Suppressor macrophage (primary cell): ENCODE measurements at places on chromosomes 2 and 18.

- no peak for DNase-seq
Observed at GRCh38 chr2:179201869-179202268, 62.8 kb downstream of the SESTD1 start.

DNA sequence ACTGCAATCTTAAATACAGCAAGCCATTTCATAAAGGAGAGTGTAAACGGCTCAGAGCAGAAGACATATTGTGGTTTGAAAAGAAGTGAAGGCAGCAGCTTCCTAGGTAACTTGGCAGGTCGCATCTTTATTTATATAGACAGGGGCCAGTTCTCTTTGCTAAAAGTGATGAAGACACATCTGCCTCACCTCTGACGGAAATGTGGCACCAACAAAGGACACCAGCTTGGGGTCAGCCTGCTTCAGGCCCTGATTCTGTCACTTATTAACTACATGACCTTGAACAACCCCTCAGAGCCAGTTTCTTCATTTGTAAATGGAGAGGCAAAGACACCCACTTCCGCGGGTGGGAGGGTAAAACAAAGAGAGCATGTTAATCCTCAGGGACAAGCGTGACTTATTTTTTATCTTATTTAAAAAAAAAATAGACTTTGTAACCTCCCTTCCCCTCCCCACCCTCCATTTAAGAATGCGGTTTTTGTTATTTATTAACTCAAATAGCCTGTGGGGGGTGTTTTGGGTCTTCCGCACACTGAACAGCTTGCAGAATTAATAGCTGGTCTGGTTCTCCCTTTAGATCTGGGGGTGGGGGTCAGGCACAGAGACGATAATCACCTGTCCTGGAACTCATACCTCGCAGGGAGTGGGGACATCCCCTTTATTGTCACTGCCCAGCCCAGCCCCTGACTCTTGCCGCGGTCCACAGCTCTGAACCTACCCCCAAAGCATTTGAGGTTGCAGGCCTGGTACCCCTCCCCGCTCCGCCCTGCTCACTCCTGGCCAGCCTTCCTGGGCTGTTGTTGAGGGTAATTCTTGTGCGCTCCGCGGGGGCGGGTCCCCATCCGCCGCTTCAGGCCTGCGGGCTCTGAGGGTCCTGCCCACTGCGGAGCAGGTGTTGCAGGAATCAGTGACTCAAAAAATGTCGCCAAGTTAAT is 64.2 kb upstream of the TMEM17 start:
- no peak for DNase-seq

- no peak for DNase-seq
Observed at GRCh38 chr18:52431683-52432082, 91.7 kb downstream of the DCC start.

- peak; percentile 89 for DNase-seq
Observed at GRCh38 chr2:61763605-61764034, 90.2 kb downstream of the FAM161A start.

DNA sequence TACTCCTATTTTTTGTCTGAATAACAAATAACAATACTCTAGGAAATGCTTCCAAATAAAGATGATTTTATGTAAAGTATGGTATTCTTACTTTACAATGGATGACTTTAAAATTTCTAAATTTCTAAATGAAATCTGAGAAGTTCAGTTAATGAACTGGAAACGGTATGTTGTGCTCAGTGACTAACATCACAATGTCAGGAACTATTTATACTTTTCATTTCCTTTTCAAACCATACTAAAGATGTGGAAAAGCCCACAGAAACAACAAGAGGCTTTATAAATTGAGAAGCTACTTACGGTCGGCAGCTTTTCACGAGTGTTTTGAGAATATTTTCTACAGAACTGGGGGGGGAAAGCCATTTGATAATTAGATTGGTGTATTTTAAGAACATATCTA is 31.1 kb downstream of the PSME4 start:
- DNase-seq: no peak

DNA sequence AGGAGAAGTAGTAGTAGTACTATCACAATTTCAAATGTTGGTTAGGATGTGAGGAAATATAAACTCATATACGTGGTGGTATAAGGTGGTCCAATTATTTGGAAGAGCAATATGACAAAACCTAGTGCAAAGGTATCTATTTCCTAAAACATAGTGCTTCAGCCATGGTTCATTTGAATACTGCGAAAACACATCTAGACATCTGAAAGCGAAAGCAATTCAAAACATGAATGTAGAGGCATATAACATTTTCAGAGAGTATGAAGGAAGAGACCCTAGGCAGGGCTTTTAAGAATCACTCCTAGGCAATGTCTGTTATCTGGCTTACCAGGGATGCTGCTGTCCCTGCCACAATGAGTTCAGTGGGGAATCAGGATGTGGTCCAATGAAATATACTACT is 1085.8 kb downstream of the TDRD15 start:
- DNase-seq: no peak

GRCh38 chr18:49596687-49597086 is 34.8 kb downstream of the LIPG start:
- DNase-seq: no peak

- DNase-seq: no peak
Observed at GRCh38 chr2:140658760-140659692, 1471.8 kb downstream of the LRP1B start.

- DNase-seq: no peak
Observed at GRCh38 chr2:39013871-39014270, 107.0 kb downstream of the SOS1 start.

GRCh38 chr2:169439900-169440299 is 39.4 kb upstream of the BBS5 start:
- no peak for DNase-seq

DNA sequence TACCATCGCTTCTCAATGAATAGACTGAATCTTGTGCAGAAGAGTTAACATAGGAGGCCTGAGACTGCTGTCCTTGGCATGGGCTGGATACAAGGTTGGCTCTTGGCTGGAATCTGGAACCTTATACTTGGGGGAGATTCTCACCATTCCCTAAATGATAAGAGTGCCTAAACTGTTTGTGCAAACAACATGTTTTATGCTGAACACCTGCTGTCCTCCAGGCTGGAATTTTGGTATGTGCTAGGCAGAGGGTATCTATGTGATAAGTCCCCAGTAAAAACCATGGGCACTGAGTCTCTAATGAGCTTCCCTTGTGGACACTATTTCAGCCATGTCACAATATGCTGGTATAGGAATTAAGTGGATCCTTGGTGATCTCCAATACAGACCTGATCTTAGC is 12.8 kb downstream of the PGAP1 start:
- no peak for DNase-seq

- no peak for DNase-seq
Observed at GRCh38 chr2:99708231-99708630, 218.4 kb upstream of the REV1 start.

DNA sequence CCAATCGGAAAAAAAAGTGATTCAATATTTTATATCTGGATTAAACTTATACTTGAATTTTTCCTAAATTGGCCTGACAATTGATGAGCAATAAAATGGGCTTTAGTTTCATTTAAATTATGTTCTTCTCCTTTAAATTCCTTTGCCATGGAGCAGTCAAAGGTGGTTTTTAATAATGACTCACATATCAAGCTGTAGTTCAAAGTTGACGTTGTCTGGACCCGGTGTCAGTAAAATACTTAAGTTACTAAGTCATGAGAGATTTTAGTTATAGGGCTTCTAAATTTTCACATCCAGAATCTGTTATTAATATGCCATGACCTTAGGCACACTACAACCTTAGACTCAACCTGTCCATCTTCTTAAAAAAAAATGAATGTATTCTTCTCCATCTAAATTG is 62.5 kb downstream of the CDH2 start:
- no peak for DNase-seq

- DNase-seq: peak; percentile 1
Observed at GRCh38 chr18:44681076-44681970, 635 bp downstream of the SETBP1 start.

DNA sequence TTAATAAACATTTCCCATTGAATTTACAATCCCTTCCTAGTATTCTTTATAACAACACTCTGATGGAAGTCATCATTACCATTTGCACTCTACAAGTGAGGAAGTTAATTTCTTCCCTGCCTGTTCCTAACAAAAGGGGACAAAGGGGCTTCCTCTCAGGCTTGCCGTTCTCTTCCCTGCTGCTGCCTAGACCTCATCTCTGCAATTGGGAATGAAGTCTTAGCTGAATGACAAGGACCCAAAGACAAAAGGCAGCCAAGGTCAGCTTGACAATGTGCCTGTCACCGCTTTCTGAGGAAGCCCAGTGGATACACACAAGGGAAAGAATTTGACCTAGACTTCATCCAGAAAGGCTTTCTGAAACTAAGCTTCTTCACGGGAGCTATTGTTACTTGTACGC is 416.4 kb downstream of the CMPK2 start:
- no peak for DNase-seq

- no peak for DNase-seq
Observed at GRCh38 chr2:23200068-23200786, 184.8 kb upstream of the KLHL29 start.

DNA sequence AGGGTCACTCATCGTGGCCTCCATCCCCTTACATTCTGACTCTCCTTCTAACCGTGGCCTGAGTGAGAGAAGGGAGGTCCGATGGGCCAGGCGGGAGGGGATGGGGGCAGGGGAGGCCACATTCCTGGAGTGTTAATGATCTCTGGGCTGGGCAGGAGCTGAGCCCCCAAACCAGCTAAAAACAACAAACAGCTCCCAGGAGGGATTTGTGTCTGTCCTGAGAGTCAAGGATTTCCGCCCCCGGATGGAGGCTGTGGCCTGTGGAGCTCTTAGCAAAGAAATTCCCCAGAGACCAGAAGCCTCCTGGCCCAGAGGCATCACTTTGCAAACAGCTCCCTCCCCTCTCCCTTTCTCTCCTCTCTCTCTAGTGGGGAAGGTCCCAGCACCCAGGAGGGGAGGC is 23.5 kb downstream of the EMX1 start:
- DNase-seq: no peak

DNA sequence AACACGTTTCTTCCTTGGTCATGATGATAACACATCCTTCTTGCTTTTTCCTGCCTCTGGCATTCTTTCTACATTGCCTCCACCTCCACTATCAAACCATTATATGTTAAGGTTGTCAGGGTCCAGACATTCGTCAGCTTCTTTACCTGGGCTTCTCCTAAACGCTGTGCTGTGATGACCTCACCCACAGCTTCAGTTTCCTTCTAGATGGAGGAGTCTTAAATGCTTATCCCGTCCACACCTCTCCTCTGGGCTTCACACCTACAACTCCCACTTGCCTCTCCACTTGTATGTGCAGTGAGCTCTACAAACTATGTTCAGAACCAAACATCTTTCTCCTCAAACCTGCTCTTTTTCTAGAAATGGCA is 666 bp upstream of the STAT1 start:
- no peak for DNase-seq

- peak; percentile 12 for DNase-seq
Observed at GRCh38 chr18:72612894-72613533, 68.9 kb upstream of the CBLN2 start.

GRCh38 chr2:100174026-100174431 is 31.6 kb upstream of the AFF3 start:
- DNase-seq: no peak

DNA sequence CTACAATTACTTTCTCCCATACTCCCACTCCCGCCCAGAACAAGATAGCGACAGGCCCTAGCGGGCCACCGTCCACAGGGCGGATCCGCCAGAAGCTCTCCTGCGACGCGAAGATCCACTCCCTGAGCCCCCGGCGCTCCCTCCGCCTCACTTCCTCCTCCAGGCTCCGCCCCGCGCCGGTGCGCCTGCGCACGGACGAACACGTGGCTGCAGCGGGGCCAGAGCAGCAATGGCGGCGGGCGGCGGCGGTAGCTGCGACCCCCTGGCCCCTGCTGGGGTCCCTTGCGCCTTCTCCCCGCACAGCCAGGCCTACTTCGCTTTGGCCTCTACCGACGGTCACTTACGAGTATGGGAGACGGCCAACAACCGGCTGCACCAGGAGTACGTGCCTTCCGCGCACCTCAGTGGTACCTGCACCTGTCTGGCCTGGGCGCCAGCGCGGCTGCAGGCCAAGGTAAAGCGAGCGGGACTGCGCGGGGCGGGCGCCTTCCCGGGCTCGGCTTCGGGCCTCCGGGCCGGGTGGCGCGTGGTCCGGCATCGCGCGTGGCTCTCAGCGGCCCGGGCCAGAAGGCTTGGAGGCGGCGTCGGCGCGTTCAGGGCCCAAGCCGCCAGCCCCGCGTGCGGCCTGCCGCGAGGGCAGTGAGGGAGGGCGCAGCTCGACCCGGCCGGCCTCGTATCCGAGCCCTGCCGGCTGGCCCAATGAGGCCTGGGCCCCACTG is at the start of gene WDR43:
Gene WDR43, plus strand, starts transcription at position 198 of the 719 bp plus-strand sequence. Its CDS starts 32 bp downstream, at position 230.
- DNase-seq: peak; percentile 100

DNA sequence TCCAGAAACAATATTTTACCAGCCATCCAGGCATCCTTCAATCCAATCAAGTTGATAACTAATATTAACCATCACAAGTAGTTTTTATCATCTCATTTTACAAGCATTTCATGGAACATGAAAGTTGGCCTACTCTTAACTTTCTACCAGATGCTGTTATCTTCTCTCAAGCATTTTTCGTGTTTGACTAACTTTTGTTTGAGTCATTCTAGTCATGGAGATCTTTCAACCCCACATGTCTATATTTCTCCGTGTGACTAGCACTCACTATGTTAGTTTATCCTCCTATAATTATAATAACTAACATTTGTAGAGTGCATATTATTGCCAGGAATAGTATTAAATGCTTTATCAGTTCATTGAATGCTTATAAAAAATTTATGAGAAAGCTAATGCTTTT is 307.0 kb upstream of the CWC22 start:
- DNase-seq: no peak

DNA sequence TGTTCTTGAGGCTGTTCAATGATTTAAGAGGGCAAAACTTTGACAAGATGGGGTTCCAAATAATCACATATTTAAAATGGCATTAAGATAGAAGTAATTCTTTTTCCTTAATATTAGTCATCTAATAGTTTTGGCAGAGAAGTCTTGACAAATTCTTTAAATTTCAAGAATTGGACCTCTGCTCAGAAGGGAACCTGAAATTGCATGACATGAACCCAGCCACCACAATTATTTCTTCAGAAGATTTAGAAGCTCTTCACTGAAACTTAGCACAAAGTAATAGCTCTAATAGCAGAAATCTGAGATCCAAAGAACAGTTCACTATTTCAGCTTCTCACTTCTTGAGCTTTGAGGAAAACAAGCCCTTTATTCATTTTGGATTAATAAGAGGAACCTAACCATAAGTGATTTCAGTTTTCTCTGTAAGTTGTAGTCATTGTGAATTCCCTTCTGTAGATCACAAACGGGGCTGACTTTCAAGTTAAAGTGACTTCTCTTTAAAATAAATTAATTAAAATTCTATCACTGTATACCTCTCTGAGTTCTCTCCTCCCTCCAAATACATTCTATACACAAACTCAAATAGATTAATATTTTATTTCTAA is 100.6 kb upstream of the ITGA4 start:
- DNase-seq: no peak

DNA sequence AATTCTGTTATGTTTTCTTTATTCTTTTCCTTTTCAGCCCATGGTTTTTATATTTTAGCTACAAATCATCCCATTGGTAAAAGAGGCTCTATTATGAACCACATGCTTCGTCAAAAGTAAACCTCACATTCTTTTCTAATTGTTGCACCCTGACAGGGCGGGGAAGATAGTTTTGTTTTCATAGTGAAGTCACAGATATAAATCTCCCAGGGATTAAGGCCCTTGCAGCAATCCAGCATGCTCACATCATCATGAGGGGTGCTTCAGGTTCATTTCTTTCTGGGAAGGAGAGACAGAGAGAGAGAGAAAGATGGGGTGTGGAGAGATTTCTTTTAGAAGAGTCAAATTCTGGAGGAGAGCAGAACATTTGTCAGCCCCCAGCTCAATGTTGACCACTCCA is 124.5 kb upstream of the CDC42EP3 start:
- no peak for DNase-seq

GRCh38 chr2:234019896-234020295 is 30.6 kb upstream of the SPP2 start:
- DNase-seq: no peak
